ENCODE measurements at places on chromosomes 7 and 10.
A peak's percentile ranks its signal among the peaks of the same experiment; 100 is the strongest.

GRCh38 chr7:16202303-16202702 is 219.0 kb downstream of the CRPPA start:
- no peak for DNase-seq

- DNase-seq = no peak
Measured at GRCh38 chr10:77911535-77912123, 14.9 kb downstream of the DLG5 start.

GRCh38 chr7:130951976-130952876 is 218.2 kb upstream of the KLF14 start:
- DNase-seq = peak; percentile 71

- DNase-seq = no peak
Measured at GRCh38 chr10:24439935-24440334, 231.0 kb downstream of the KIAA1217 start.

DNA sequence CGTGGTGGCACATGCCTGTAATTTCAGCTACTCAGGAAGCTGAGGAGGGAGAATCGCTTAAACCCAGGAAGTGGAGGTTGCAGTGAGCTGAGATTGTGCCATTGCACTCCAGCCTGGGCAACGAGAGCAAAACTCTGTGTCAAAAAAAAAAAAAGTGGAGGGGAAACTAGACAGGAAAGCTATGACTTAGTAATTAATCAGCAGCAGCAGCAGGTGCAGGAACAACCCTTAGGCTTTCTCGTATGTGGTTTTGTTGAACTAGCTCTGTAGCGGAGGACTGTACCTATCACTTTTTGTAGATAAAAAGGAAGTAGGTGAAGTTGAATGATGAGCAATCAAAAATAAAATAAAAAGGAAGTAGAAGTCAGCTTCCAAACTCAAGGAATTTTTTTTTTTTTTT is 76.9 kb upstream of the KMT2C start:
- peak; percentile 75 for DNase-seq

GRCh38 chr10:124639646-124640045 is 104.5 kb downstream of the FAM53B start:
- no peak for DNase-seq

GRCh38 chr10:42887734-42888503 is 105.3 kb downstream of the BMS1 start:
- no peak for DNase-seq

DNA sequence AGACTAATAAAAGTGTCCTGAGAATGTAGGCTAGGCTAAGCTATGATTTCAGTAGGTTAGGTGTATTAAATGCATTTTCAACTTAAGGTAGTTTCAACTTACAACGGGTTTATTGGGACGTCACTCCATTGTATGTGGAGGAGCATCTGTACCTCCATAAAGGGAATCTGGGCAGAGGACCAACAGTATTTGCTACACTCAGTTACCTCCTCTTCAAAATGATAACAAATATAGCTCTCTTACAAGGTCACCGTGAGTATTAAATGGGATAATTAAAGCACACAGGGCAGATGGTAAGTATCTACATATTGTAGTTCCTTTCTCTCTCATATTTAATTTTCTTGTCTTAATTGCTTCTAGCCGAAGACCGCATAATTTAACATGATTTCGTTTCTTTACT is 59.0 kb upstream of the FGL2 start:
- no peak for DNase-seq

DNA sequence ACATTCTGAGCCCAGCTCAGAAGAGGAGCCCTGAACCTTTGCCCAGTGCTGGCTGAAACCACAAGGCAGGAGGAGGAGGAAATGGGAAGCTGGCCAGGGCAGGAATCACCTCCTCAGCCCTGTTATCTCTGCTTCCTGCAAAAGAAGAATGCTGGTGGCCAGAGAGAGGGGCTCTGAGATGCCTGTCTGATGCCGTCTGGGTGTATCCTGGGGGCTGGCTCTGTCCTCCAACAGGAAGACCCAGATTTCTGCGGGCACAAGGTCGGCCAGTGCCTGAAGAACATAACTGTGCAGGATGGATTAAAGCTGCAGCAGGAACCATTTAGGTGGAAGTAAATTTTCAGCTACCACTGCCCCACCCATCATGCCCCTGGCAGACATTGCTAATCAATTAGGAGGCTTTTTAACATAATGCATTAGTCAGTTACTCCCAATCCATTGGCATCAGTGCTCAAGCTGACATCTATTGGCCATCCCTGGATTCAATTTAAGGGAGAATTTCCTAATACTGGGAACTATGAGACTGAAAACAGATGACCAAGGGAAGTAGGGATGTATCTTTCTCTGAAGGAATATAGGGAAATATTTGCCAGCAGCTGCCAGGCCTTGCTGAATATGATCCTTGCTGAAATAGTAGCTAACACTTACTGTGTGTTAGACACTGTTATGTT is 67.7 kb downstream of the COL13A1 start:
- no peak for DNase-seq

- DNase-seq = no peak
Measured at GRCh38 chr7:151993977-151994676, 31.3 kb upstream of the GALNT11 start.

- DNase-seq = no peak
Measured at GRCh38 chr7:4143511-4144171, 538.5 kb upstream of the FOXK1 start.

DNA sequence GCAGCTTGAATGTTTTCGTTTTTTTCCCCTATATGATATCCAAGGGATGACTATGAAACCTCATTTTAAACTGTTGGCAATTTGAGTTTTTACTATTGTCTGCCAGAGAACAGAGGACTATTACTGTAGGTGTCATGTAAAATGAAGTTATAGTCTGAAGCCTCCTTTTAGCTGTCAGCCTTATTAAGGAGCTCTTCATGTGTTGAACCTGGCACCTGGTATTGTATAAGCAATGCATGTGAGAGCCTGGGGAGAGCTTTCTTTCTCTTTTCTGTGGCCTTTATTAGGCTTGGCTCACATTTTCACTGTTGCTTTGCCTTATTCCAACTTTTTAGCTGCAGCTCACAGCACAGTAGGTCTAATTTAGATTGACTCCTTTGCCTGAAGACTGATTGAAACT is 119.1 kb upstream of the FOXP2 start:
- DNase-seq = no peak

DNA sequence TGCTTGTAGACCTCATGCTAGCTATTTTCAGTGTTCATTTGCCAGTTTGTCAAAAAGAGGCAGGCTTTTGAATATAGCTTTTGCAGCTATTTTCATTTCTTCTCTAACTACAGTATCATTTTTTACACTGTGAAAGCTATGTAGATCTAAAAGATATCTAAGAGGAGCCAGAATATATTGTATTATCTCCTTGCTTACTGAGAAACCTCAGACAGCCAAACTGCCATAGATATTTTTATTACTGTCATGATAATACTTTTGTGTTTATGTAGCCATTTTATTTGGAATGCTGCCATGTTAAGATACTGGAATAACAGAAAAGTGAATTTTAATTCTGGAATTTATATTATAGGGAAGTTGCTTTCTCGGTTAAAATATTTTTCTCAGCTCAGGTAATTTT is 37.2 kb downstream of the ANKIB1 start:
- DNase-seq = no peak

DNA sequence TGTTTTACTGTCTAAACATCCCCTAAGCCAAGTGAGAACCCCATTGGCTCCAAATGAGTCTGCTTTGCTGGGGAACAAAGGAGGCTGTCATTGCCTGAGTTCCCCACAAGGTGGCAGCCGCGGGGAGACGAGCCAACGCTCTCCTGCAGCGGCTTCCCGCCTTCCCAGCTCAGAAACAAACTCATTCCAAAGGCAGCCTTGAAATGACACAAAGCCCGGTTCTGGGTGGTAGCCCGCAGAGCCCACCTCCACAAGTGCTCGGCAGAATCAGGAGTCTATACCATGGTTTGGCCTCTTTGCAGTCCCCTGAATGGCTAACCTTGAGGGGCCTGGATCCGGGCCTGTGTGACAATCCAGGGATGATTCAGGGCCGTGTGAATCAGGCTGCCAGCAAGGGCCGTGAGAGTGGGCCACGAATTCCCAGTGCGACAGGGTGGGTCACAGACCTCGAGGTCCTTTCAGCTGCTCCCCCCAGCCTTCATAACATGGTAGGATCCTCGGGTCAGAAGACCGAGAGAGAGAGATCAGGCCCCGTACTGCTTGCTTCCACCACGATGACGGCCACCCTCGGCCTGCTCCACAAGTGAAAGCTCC is 79.7 kb downstream of the DLG5 start:
- DNase-seq = peak; percentile 70

DNA sequence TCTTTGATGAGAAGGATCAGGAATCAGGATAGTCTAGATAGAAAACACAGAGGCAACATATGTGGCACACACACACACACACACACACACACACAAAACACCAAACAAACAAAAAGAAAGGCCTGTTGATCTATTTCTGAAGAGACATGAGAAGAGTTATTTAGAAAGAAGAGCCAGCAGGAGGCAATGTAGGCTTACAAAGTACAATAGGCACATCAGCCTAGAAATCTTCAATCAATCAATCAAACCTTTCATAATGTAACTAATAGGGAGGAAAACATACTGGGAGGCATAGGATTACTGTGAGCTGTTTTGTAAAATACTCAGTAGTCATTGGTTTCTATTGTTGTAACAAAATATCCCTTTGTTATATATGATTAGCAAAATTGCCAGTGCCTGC is 47.3 kb upstream of the TES start:
- no peak for DNase-seq

DNA sequence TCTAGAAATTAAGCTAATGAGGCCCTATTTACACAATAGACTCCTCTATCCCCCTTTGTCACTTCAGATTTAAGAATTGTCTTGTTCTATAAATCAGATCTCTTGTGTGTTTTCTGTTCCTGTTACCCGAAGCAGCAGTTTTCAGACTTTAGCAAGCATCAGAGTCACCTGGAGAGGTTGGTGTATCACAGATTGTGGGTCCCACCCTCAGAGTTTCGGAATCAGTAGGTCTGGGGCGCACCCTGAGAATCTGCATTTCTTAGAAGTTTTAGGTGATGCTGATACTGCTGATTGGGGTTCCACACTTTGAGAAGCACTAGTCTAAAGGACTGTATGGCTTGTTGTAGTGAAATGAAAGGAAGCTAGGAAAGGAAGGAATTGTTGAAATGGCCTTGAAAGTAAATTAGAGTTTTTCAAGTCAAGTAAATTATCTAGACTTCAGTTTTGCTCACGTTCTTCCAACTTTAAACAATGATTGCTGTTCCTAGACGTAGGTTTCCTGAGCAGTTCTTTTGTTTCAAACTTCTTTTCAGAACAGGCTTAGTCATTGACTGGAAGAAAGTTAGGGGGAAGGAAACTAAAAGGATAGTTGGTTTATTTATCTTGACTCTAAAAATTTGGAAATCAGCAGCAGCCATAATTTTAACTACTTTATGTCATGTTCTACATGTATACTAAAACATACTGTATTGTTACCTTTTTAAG is 15.7 kb downstream of the BPGM start:
- no peak for DNase-seq

- no peak for DNase-seq
Measured at GRCh38 chr7:44772440-44772839, 23.8 kb downstream of the ZMIZ2 start.

DNA sequence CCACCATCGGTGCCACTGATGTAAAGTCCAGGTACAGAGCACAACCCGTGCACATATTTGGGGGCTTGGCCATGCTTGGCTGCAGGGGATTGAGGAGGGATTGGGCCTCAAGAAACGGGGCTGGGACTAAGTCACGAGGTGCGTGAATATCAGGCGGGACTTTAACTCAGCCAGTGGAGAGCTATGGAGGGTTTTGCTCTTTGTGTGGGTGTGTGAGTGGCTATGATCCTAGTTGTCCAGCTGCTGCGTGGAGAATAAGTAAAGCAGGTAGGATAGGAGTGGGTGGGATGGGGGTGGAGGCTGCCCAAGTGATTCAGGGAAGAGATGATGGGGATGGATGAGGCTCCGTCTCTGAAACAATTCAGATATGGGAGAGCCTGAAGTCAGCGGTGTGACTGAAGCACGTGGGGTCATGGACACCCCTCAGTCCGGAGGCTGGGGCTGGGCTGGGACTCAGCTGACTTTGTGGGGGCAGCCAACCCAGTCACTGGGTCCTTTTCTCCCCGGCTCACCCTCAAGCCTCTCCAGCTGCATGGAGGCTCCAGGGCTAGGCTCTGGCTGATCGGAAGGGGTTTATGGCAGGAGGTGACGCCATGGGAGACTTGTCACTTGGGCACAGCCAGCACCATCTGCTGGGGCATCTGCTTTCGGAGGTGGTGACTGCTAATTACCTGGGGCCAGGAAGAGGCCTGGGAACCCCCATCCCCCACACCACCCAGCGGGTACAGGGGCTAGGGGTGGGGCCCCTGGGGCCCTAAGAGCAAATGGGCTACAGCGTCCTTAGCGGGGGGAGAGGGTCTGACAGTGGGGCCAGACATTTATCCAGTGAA is 1.7 kb upstream of the LFNG start:
- no peak for DNase-seq

- DNase-seq = no peak
Measured at GRCh38 chr7:113392421-113392820, 274.1 kb upstream of the SMIM30 start.

DNA sequence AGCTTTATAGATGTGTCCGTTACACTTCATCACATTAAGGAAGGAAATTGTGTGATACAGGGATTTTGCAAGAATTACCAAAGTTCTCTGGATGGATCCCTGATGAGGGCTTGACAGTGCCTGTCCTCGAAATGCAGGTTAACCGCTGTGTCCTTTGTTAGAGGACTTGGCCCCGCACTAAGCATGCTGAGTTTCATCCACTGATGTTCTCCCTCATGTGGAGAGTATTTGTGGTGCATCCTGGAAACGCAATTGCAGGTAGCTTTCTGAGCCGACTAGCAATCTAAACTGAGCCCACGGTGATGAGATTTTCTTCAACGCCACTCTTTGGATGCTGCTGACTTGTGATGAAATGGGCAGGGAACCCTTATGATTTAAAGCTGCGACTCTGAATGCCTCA is 71.9 kb upstream of the STK17A start:
- no peak for DNase-seq

GRCh38 chr10:117590101-117590875 is 47.7 kb downstream of the EMX2 start:
- DNase-seq = no peak

GRCh38 chr7:132446666-132447278 is 129.5 kb downstream of the PLXNA4 start:
- no peak for DNase-seq

GRCh38 chr7:101857358-101857811 is 40.0 kb downstream of the CUX1 start:
- DNase-seq = no peak

GRCh38 chr7:77685233-77685632 is 11.0 kb upstream of the RSBN1L start:
- DNase-seq = no peak

- DNase-seq = peak; percentile 75
Measured at GRCh38 chr10:2978111-2978510, 89.2 kb upstream of the PFKP start.

DNA sequence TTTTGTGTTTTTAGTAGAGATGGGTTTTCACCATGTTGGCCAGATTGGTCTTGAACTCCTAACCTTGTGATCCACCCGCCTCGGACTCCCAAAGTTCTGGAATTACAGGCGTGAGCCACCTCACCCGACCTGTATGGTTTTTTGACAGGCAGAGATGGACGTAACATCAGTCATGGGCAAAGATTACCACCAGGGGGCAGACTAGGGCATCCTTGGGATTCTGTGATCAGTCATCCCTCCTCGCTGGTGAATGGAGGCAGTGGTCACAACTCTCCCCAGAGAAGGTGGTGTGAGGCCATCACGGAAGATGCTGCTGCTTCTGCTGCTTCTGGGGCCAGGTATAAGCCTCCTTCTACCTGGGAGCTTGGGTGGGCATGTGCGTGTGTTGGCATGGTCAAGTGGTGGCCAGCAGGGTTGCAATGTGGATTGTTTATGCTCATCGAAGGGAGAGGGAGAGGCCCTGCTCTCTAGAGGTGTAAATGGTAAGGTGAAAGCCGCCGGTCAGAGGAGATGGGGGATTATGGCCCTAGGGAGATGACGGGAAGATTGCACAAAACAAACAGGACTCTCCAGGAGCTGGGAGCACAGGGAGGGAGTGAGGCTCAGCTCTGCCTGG is 122.7 kb upstream of the PRSS1 start:
- peak; percentile 24 for DNase-seq
